ENCODE measurements at places on chromosomes 13 and 19.

GRCh38 chr13:112525356-112525945 is 62.5 kb downstream of the TUBGCP3 start:
- DNase-seq = no peak

- DNase-seq = no peak
These were observed 34.3 kb downstream of the FAM216B start for GRCh38 chr13:42815681-42816080.

GRCh38 chr13:114108141-114108761 is 24.2 kb downstream of the RASA3 start:
- no peak for DNase-seq

DNA sequence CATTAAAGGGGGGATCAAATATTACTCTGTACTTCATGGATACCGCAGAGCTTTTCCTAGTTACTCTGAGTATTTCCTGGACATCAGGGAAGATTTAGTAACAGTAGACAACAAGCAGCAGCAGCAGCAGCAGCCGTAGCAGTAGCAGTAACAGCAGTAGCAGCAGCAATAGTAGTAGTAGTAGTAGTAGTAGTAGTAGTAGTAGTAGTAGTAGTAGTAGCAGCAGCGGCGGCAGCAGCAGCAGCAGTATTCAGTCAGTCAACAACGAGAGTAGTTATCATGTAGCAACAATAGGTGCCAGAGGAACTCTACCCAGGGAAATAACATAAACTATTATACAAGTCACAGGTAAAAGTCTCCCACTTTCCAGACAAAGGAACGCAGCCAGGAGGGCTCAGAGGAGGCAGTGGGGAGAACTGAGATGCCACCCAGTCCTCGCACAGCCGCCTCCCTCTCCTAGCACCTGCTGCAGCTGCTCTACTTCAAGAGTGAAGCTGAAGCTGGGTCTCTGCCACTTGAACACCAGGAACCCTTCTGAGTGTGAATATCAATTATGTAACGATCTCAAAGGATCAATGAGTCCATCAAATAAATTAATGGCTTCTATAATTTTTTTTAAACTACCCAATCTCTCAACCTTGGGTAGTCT is 1.3 kb upstream of the DOCK9 start:
- DNase-seq = no peak

- no peak for DNase-seq
These were observed 34.0 kb upstream of the ZNF573 start for GRCh38 chr19:37813340-37813739.

Data from activated CD4-positive, alpha-beta T cell treated with anti-CD3 and anti-CD28 coated beads, Interleukin-2, Interleukin-6, amounts not matched to agents 100 ng/mL and 50 ng/mL, durations not matched to agents 16 hours and 8 hours (primary cell).